Stimulated activated CD4-positive, alpha-beta T cell treated with anti-CD3 and anti-CD28 coated beads, Interleukin-2, amount 100 ng/mL, for 48 hours (primary cell): ENCODE measurements at places on chromosomes 7 and 10.

DNA sequence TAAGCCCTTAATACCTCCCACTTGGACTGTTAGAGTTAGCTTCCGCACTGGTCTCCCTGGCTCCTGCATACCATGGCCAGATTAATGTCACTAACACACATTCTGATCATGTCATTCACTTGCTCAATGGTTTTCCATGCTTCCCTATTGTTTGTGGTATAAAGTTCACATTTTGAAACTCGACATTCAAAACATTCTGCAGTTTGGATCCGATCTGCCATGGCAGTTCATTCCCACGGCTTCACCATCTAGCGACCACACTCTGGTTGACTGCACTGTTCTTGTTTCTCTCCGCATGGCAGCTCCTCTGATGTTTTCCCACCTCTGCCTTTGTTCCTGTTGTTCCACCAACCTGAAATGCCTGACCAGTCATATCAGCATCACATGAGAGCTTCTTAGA, 87.4 kb upstream of the WAC start:
- DNase-seq: no peak

DNA sequence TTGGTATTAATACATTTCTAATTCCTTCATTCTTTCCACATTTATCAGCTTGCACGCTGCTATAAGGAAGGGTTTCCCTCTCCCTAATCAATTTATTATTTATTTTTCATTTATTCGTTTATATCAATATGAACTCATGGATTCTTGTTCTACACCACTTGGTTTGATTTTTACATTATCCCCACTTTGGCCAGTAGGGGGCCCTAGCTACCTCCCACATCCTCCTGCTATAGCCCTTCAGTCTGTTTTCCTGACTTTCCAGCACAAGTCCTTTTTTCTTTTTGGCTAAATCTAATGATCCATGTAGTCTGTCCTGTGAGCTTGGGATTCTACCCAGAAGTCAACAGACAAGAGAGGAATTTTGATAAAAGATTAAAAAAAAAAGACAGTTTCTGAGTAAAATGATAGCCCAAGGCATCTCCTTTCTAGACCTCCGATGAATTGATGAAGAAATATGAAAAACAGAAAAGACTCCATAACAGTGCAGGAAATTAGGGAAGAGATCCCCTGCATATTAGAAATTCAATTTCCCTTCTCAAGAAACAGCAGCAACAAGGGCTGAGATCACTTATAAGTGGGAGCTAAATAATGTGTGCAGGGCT, 47.7 kb downstream of the LYZL2 start:
- peak; percentile 27 for DNase-seq

DNA sequence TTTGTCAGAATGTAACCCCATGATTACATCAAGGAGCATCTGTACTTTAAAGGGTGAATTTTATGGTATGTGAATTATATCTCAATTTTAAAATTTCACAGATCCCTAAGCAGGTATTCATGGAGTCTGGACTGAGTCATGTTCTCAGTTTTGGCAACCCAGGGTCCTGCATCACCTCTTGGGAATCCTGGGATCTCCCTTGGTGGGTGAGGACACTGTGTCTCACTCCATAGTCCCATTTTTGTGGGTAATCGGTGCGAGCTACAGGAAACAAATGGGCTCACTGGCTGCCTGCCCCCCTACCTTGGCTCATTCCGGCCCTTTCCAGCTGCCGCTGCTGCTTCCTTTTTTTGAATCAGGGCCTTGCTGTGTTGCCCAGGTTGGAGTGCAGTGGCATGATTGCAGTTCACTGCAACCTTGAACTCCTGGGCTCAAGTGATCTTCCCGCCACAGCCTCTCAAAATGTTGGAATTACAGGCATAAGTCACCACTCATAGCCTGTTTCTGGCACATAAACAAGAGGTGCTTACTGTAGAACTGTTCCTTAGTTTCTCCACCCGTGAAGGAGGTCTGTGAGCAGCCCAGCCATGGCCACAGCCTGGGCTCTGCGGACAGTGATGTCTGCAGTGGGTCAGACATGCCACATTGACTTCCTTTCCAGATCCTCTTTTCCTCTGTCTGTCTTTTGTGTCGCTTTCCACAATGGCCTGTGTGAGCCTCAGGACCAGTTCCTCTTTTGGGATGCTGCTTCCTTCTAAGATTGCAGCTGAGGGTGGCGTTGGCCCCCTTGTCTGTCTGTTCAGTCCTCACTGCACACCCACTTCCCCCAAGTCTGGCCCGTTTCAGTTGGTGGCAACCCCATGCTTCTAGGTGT, 14.5 kb downstream of the PALD1 start:
- no peak for DNase-seq

GRCh38 chr10:35641676-35642034, 441 bp downstream of the FZD8 start:
- DNase-seq: peak; percentile 2

DNA sequence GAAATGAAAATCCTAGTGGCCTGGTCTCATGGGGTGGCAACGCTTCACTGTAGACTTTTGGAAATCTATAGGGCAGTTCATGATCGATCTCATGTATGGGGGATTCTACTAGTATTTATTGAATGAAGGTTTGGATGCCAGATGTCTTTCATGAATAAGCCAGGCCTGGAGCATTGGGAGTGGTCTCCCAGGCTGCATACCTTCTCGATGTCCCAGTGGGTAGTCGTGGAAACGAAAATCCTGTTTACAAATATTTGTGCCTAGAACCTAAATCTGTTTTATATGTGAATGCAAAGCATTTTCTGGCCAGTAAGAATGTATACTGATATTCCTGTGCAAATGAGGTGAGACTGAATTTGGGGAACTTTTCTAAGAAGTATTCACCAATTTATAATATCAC, 105.0 kb upstream of the C1QL3 start:
- DNase-seq: no peak

DNA sequence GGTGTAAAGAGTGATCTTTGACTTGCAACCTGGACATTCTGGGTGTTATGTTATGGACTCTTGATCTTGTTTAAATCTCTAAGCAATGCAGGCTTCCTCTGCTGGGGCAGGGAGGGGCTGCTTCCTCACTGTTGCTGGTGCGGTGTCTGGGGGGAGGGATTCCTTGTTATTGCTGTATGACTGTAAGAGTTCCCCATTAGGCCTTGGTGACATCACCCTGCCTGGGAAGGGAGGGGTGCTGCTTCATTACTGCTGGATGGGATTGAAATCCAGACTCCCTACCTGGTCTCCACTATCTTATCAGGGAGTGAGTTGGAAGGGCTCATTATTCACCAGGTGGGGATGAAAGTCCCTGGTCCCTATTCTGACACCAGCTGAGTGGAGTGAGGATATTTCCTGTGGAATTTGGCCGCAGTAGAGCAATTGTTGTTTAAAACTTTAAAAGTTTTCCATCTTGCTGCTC, 8.8 kb downstream of the OGDH start:
- no peak for DNase-seq

- DNase-seq: no peak
Observed at GRCh38 chr10:96299383-96299782, 4.9 kb upstream of the DNTT start.

DNA sequence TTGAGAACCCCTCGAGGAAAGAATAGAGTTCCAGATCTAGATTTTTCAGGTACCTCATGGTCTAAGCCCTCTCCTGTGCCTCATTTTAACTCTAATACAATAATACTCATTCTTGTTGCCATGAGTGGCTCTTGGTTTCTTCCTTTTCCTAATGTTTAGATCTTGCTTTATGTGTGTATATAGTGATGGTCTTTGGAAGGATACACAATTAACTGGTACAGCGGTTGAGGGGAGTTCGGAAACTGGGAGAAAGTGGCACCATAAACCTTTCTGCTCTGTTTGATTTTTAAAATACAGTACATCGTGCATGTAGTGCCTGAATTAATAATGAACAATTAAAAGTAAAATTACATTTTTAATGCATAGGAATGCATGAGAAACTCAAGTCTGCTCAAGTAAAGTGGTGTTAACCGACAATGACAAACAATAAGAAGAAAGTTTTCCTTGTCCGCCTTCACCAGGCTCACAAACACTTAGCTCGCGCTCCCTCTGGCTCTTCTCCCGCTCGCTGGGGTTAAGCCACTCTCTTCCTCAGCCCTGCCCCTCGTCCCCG, 386 bp upstream of the EIF4EBP2 start:
- DNase-seq: no peak

GRCh38 chr7:36874041-36874440, 149.7 kb upstream of the AOAH start:
- DNase-seq: no peak
